CD4-positive, alpha-beta T cell treated with Interleukin-6 at 100 ng/mL for 8 hours (primary cell): ENCODE measurements at places on chromosomes 3 and 15.

DNA sequence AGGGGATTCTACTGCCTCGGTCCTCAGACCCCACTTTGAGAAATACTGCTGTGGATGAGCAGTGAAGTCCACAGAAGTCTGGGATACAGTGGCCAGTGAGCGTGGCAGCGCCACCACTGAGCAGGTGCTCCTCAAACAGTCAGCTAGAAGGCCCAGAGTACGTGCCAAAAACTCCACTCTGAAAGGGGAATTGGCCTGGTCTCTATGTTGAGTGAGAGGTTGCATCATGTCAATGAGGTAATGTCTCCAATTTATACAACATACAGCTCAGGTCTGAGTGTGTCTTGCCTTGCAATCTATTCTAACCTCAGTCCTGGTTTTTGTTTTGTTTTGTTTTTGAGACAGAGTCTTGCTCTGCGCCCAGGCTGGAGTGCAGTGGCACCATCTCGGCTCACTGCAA lies 53.3 kb upstream of the ETV5 start:
- DNase-seq: no peak

DNA sequence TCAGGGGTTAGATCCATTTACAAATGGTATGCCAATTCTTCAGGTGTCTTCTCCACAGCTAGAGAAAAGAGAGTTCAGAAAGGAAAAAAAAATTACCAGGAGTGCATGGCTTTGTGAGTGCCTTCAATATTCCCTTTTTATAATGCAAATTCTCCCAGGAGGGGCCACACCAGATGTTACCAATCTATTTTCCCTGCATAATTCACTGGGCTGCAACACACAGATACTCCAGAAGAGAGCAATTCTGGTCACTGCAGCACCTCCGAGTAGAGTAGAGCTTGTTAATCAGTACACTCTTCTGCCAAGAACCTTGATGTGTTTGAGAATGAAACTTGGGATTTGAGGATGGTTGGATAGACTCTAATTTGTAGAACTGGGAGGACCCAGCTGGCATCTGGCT lies 80.7 kb upstream of the SPRED1 start:
- DNase-seq: no peak

GRCh38 chr15:50751394-50751793 lies 14.1 kb downstream of the SPPL2A start:
- DNase-seq: no peak

DNA sequence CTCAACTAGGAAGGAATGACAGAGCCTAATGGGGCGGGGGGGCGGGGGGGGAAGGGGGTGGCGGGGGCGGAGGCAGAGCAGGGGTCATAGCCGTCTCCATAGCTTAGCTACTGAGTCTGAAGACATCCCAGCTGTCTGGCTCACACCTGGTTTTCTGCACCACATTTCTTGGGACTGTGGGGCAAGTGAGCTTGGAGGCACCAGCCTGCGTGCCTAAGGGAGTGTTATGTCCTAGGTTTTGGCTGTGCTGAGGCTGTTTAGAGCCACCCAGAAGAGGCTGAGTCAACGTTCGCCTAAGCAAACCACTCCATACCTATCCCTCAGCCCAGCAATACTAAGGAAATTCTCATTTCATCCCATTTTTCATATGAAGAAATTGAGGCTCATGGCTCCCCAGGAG lies 1.4 kb downstream of the IL17RD start:
- DNase-seq: no peak

DNA sequence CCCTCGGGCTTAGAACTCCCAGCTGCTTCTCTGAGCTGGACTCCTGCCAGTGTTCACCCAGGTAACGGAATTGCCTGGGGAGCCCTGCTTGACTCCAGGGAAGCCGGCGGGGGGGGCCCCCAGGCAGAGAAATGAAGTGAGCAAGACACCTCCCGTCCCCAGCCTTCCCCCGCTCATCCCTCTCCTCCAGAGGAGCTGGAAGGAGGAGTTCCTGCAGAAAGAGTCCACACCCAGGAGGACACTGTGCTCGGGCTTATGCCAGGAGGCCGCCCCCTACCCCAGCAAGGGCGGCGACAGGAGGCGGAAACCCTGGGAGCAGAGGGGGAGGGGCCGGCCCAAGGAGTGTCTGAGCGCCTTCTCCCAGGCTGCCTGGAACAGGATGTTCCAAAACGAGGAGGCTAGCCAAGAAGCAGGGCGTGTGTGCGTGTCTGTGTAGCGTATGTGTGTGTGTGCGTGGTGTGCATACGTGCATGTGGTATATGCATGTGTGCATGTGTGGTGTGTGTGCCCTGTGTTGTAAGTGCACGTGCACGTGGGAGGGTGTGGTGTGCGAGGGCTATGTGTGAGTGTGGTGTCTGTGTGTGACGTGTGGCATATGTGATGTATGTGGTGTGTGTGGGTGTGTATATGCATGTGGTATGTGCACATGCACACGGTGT lies 511.3 kb downstream of the SHQ1 start:
- DNase-seq: no peak

GRCh38 chr15:68630211-68630555 lies 51.4 kb downstream of the CORO2B start:
- DNase-seq: no peak

- no peak for DNase-seq
These were observed 33.8 kb downstream of the SLC9A9 start for GRCh38 chr3:143814443-143814889.

DNA sequence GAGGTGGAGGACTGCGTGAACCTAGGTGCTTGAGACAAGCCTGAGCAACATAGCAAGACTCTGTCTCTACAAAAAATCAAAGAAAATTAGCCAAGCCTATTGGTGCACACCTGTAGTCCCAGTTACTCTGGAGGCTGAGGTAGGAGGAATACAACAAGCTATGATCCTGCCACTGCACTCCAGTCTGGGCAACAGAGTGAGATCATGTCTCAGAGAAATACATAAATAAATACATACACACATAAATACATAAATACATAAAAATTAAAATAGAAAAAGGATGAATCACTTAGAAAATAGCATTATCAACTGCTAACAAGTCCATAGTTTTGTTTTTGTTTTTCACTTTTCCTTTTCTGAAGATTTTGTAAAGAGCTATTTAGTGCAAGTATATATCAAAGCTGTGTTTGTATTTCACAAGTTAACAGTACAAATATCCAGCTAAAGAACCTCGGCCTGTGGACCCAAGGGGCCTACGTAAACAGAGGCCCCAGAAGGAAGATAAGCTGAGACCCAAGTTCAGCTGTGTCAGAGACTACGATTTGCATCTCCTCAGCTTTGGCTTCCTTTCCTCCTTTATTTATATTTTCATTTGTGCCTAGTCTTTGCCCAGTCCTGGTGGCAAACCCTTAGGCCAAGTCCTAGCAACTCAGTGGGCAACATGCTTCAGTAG lies 67.1 kb upstream of the ROBO2 start:
- DNase-seq: no peak

- DNase-seq: no peak
These were observed 142.2 kb downstream of the ALDH1A2 start for GRCh38 chr15:57923306-57923705.

GRCh38 chr3:161073181-161073580 lies 32.0 kb downstream of the B3GALNT1 start:
- DNase-seq: no peak

DNA sequence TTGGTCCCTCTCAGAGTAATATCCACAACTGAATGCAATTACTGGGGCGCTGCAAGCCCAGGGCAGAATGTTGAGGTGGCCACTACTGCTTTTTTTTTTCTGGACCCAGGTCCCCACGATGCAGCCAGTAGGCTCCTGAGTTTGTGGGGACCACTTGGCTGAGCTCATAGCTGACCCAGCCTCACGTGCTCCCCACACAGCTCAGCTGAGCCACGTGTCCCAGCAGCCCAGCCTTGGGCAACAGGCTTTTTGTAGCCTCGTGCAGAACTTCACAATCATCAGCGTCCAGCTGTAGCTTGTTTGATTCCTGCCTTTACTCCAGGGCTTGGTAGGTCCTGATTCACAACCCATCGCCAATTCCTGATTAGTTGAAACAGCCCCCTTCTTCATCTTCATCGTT lies 117.3 kb downstream of the ETFA start:
- no peak for DNase-seq

DNA sequence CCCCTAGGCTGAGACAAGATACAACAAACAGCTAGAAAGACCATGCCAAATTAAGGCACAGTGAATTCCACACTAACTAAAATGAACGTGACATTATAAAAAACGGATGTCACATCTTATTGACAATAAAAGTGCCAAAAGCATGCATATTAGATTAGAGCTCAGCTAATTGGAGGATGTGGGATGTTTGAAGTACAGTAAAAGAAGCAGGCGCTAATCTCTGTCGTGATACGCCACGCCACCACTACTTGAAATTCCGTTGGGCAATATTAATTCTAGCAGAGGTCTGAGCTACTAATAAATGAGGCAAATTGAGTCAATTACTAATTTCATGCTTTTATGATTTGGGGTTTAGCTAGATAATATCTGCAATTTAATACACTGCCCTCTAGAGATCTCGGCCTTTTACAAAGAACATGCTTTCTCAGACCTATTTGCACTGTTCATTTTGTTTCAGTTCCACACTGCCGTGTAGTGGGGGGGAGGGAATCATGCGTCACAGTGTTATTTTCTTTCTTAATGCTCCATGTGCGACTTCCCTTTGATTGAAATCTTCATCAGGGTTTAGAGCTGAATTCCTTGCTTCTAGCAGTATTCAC lies 52.9 kb upstream of the ROBO2 start:
- DNase-seq: no peak

DNA sequence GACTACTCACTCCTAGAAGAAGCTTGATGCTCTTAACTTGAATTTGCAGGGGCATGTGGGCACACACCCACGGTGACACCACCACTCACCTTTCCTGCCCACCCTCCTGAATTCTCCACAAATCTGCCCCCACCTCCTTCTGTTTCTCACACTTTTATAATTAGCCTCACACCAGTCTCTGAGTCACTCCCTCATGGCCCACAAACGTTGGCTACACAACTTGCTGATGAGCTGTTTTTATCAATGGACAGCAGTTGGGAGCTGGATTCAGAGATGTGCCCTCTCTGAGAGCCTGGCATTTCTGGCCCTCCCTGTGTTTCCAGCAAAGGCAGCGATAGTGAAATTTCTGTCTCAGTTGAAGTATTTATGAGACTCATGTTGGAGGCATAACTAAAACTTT lies 1.3 kb downstream of the COLQ start:
- DNase-seq: no peak

DNA sequence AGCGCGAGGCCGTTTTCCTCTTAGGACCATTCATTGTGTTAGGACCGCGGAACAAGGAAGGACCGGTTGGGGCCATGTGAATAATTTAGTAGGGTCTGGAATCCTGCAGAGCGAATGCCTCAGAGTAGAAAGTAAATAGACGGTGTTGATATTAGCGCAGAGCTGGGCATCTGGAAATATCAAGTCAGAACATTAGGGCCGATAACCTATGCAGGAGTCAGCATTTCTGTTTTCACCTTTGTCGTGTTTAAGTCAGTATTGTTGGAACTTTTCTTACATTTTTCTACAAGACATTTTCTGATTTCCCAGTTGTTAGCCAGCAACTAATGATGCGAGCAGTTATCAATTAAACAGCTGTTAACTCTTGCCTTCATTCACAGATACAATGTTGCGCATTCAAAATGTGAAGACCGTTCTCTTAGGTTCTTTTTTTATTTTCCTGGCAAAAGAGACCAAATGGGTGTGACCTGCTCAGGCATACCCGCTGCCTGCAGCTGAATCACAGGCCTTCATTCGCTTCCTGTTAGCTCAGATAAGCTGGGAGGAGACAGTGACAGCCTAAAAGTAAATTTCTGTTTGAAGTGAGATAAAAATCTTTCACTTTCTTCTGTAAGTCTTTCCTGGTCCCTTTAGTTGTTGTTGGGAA lies 966 bp upstream of the PKM start:
- peak; percentile 75 for DNase-seq

- DNase-seq: no peak
These were observed 5.5 kb upstream of the MGLL start for GRCh38 chr3:127827808-127828207.

DNA sequence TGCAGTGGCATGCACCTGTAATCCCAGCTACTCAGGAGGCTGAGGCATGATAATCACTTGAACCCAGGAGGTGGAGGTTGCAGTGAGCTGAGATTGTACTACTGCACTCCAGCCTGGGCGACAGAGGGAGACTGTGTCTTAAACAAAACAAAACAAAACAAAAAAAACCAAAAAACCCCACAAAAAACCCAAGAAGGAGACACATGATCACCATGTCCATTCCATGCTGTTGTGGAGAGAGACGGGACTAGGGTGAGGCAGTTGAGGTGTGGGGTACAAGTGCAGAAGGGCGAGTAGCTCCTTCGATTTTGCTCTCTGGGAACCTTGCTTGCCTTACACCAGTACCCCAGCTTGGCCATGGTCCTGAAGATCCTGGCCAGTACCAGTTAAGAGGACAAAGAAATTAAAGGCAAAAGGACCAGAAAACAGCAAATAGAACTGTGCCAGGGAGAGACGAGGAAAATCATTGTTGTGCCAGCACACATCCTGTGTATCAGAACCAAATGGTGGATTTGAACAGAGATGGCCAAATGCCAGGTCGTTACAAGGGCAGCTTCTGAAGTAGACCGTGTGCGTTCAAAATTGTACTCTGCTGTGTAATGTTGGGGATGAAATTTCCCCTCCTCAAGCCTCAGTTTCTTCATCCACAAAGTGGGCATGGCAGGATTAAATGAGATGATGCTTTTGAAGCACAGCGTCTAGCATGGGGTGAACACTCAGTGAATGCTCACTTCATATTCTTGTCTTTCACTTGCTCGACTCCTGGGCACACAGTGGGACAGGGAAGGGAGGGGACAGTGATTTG lies 42.9 kb upstream of the CTSH start:
- no peak for DNase-seq

DNA sequence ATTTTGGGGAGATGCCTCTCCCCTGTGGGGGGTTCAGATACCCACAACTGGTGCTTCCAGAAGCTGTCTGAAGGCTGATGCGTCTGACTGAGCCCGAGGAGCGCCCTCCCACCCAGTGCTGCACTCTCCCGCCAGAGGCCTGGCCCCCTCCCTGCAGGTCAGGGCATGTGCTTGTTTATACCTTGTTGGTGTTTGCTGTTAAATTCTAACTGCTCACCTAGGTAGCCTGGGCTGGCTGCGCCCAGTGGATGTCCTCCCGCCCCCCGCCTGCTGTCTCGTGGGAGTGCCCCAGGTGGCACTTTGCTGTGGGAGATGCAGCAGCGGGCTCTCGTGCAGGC lies 12.9 kb downstream of the KLF13 start:
- no peak for DNase-seq

GRCh38 chr3:58296843-58297242 lies 9.2 kb upstream of the RPP14 start:
- no peak for DNase-seq

DNA sequence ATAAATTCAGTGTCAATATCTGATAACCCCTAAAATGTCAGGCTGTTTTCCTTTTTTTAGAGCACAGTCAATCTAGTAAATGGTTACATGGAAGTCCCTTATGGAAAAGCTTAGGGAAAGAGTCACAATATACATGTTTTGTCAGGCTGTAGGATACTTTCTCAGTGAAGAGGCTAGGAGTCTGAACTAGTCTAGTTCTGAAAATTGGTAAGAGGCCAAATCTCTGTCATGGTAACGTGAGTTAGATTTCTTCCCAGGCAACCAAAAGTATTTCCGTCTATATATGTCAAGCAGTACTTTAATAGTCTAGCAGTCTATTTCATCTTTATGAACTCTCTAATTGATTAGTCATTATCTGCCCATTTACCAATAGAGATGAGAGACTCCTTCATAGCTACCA lies 215.9 kb upstream of the LRRC3B start:
- no peak for DNase-seq

GRCh38 chr15:26945046-26945445 lies 25.9 kb upstream of the GABRG3 start:
- no peak for DNase-seq
